CD4-positive, alpha-beta memory T cell (primary cell): ENCODE measurements at places on chromosomes 1 and 21. TPM values are rescaled to one million over a fixed set of nuclear protein-coding genes. Genes with fewer than 3 reads are reported as not detected.

The KISS1 gene
- not detected for polyA plus RNA-seq

- no peak for DNase-seq
Measured at GRCh38 chr1:210377731-210378333, 49.1 kb downstream of the HHAT start.

The CFAP107 gene
- not detected for polyA plus RNA-seq

The SLC30A10 gene
- polyA plus RNA-seq: not detected

The FMO4 gene
- polyA plus RNA-seq: 1.8 TPM

GRCh38 chr1:109877317-109877771 lies 33.3 kb upstream of the CSF1 start:
- DNase-seq: no peak

DNA sequence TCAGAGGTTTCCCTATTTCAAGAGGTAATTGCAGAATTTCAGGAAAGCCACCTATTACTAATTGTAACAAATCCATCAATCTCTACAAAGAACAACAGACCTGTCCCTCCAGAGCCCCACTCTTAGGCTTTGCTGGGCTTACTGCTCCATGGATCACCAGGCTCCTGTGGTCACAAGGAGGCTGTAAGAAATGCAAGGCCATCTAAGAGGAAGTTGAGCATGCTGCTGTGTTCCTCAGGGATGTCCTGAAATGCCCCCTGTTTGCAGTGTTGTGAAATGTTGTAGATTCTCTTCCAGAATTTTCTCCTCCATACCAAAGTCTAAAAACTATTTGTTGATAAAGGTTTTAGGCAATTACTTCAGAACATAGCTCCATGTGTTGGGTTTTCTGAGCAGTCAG lies 24.4 kb upstream of the DUSP23 start:
- DNase-seq: no peak

GRCh38 chr1:18819986-18820790 lies 39.3 kb downstream of the TAS1R2 start:
- DNase-seq: no peak

DNA sequence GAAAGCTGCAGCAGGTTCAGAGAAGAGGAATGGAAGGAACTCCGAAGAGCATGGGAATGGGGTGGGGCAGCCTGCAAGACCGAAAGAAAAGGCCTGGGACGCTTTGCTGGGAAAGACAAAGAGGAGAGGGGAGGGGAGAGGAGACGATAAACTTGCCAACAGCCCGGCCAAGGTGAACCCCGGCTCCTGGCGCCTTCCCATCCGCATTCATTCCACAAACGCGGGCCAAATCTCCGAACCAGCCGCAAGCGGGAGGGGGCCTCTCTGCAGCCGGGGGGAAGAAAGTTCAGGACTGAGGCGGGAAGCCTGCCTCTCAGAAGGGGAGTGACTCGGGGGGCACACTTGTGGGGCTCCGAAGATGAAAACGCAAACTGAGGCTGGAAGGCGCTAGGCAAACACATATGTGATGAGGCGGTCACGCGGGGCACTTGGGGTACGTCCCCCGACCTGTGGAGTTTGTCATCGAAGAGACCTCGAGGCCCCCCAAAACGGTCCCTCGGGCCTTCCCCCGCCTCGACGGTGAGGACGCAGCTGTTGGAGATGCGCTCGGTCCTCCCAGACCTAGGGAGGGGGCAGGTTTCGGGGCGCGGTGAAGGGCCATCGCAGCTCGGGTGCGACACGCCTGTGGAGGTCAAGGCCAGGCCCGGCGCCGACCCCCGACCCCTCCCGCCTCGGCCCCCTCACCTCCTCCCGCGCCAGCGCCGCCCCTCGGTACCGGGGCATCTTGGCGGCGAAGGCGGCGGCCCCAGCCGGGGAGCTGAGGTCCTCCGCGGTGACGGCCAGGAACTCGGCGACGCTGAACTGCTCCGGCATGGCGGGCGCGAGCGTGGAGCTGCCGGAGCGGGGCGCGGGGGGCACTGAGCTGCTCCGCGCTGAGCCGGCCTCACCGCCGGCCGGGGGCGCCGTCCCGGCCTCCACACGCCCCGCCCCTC lies at the start of gene ASAP3:
Gene ASAP3 (minus strand): TSS at position 859 of the 932 bp plus-strand sequence. CDS start 46 bp downstream, at position 813.
- DNase-seq: peak; percentile 12

DNA sequence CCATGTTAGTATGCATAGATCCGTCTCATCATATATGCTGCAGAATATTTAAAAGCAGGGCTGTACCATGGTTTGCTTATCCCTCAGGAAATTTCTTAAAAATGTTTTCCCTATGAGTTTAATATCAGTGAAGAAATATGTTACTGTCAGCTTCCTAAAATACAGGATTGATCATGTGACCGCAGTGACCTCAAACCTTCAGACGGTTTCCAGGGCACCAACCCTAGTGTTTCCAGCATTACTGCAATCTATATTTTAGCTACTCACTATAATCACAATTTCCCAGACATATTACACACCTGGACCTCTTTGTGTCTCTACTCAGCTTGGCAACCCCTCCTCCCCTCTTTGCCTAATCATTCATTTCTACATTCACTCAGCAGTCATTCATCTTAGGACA lies 7.7 kb upstream of the SDHB start:
- no peak for DNase-seq

- no peak for DNase-seq
Measured at GRCh38 chr1:175206687-175207086, 14.1 kb upstream of the KIAA0040 start.

GRCh38 chr1:4836574-4836973 lies 182.2 kb downstream of the AJAP1 start:
- no peak for DNase-seq

The GFI1 gene
- 7.8 TPM for polyA plus RNA-seq

The CD5L gene
- polyA plus RNA-seq: not detected

The HES2 gene
- polyA plus RNA-seq: not detected

GRCh38 chr1:109712321-109712864 lies 342 bp downstream of the GSTM5 start:
- no peak for DNase-seq

- DNase-seq: no peak
Measured at GRCh38 chr1:65281846-65282245, 27.5 kb upstream of the DNAJC6 start.

GRCh38 chr1:23472351-23473036 lies 11.5 kb downstream of the ASAP3 start:
- DNase-seq: no peak

DNA sequence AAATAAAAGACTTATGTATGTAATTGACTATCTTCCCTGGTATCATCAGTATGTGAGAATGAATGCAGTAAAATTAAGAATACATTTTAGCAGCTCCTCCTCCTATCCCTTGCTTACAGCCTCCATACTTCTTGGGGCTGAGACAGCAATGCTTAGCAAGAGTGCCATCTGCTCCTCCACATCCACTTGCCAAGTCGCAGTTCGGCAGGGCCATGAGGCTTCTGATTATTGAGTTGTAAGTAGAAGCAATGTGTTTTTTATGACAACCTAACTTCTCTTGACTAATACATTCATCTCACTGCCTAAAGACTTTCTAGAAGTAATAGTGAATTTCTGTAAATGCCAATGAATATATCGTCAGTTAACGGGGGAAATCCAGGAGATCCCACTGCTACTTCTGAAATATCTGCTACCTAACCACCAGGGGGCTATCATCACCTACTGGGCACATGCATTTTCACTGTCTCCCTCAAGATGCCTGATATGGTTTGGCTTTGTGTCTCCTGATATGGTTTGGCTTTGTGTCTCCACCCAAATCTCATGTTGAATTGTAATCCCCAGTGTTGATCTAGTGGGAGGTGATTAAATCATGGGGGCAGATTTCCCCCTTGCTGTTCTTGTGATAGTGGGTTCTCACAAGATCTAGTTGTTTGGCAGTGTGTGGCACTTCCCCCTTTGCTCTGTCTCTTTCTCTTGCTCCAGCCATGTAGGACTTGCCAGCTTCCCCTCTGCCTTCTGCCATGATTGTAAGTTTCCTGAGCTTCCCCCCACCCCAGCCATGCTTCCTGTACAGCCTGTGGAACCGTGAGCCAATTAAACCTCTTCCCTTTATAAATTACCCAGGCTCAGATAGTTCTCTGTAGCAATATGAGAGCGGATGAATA lies 59.6 kb downstream of the EXTL2 start:
- DNase-seq: peak; percentile 12

DNA sequence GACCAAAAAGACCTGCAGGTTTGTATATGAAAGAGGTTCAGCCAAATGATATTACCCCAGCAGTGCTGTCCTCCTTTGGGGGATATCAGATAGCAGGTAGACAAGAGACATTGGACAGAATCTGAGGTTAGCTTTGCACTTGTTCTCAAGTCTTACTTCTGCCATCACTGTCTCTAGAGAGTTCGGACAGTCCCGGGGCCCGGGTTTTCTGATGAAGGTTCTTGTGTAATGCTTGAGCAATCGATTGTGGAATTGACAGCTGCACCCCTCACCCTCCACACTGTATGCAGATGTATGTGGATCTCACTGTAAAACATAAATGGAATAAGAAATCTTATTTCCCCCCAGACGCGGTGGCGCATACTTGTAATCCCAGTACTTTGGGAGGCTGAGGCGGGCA lies 56.2 kb upstream of the MORC3 start:
- no peak for DNase-seq

The MROH9 gene
- polyA plus RNA-seq: not detected

GRCh38 chr1:43007377-43008114 lies 48.9 kb upstream of the SLC2A1 start:
- no peak for DNase-seq

The SFT2D2 gene
- polyA plus RNA-seq: 13.6 TPM

The C1orf185 gene
- polyA plus RNA-seq: not detected

DNA sequence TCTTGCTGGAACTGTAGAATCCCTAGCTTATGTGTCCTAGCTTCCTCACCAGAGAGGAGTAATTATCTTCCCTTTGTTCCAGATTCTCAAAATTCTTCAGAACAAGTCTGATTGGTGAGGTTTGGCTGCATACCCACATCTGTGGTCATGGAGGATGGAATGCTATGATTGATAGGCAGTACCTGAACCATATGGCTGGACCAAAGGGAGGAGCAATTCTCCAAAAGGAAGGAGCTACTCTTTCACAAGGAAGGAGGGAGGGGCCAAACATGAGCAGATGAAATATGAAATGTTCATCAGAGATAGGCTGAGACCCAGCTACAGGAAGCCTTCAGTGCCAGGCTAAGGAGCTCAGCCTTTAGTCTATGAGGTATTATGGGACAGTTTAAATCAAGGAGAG lies 5.0 kb upstream of the RNF19B start:
- DNase-seq: no peak

The NOS1AP gene
- not detected for polyA plus RNA-seq

GRCh38 chr1:237105826-237106225 lies 63.8 kb downstream of the RYR2 start:
- no peak for DNase-seq

GRCh38 chr1:921011-921837 lies 2.5 kb upstream of the SAMD11 start:
- DNase-seq: no peak

DNA sequence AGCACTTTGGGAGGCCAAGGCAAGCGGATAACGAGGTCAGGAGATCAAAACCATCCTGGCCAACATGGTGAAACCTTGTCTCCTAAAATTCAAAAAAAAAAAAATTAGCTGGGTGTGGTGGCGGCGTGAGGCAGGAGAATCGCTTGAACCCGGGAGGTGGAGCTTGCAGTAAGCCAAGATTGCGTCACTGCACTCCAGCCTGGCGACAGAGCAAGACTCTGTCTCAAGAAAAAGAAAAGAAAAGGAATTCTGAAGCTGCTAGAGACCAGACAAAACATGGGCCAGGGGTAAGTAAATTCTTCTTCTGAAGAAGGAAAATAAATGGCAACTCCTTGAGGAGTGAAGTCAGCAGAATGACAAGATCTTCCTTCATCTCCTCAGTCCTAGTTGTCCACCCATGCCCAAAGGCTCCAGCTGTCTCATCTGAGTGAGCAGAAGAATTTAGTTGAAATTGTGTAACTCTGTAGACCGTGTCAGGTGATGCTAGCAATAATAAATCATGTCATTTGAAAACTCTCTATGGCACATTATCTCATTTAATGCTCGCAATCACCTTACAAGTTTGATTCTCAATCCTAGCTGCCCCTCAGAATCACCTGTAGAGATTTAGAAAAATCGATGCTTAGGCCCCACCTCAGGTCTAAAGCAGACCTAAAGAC lies 14.3 kb downstream of the PDZK1 start:
- no peak for DNase-seq

The AMY2B gene
- polyA plus RNA-seq: 1.3 TPM

The KPRP gene
- polyA plus RNA-seq: not detected

DNA sequence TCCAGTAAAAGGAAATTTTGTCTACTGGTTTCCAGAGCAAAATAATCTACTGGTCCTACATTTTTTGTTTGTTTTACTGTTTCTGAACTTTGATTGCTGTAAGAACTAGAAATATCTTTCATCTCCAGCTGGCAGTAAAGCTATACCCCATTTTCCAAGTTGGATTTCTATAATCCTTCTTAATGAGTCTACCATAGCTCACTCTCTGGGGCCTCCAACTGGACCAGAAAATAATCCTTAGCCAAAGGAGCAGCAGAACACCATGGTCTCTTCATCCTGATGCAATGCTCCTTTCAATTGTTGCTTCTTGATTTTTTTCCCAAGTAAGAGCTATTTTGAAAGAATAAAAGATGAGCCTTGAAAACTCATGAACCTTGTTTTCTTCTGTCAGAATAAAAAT lies 110.0 kb upstream of the COL11A1 start:
- DNase-seq: no peak

GRCh38 chr21:32930673-32931072 lies 95.1 kb upstream of the OLIG2 start:
- DNase-seq: no peak

GRCh38 chr1:164733070-164733469 lies 174.1 kb downstream of the PBX1 start:
- DNase-seq: no peak

DNA sequence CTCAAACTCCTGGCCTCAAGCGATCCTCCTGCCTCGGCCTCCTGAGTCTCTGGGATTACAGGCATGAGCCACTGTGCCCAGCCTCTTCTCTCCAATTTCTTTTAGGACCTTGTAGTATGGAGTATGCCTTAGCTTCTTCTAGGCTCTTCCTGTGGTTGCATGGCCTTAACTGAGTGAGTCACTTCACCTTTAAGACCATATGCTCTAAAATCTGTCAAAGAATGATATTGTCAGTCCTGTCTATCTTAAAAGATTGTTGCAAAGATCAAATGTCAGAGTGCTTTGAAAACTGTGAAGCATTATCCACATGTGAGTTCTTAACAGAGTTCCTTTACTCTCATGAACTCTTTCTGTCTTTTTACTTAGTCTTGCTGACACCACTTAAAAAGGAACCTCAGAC lies 37.2 kb downstream of the ATP2B4 start:
- DNase-seq: no peak

DNA sequence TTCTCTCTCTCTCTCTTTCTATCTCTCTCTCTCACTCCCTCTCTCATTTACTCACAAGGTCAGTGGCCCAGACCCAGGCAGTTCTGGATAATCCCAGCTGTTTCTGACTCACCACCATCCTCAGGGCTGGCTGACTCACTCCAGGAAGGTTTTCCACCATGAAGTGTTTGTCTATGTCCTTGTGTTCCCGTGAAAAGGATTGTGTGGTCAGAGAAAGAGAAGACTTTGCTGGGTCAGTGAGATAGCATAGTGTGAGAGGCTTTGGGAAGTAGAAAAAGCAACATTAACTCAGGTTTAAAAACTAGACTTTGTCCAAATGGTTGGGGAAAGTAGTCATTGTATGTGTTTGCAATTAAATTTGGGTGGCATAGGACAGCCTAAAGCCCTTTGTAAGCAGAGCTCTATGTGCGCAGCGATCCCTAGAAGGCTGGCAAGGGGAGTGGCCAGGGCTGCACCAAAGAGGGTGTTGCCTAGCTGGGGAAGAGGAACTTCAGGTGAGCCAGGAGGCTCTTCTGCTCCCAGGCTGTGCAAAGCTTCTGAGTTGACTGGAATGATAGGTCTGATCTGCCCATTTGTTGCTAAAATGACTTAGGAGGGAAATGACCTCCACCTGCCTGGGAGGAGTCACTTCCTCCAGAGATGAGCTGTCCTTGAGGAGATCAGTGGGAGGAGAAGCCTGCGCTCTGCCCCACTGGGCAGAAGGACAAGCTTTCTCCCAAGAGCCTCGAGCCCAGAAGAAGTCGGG lies 4.9 kb upstream of the CAPN2 start:
- DNase-seq: no peak
